Effector CD8-positive, alpha-beta T cell (primary cell): ENCODE measurements at places on chromosomes 13 and 19.

DNA sequence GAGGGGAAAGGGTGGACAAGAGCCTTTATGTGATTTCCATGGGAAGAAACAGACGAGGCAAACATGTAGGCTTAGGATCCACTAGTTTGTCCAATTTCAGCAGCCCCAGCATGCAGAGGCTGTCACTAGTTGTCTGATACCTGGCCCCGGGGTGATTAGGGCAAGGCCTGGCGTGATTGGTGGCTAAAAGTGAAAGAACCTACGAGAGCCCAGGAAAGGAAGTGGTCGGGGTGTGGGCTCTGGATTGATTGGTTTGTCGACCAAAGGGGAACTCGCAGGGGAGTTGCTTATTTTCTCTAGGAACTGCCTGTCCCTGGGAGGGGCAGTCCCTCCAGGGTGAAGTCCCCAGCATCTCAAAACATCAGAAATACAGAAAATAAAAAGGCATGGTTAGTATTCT, 64.2 kb upstream of the UQCRFS1 start:
- DNase-seq: peak; percentile 30

- DNase-seq: no peak
Measured at GRCh38 chr13:28609926-28610325, 49.0 kb upstream of the POMP start.

DNA sequence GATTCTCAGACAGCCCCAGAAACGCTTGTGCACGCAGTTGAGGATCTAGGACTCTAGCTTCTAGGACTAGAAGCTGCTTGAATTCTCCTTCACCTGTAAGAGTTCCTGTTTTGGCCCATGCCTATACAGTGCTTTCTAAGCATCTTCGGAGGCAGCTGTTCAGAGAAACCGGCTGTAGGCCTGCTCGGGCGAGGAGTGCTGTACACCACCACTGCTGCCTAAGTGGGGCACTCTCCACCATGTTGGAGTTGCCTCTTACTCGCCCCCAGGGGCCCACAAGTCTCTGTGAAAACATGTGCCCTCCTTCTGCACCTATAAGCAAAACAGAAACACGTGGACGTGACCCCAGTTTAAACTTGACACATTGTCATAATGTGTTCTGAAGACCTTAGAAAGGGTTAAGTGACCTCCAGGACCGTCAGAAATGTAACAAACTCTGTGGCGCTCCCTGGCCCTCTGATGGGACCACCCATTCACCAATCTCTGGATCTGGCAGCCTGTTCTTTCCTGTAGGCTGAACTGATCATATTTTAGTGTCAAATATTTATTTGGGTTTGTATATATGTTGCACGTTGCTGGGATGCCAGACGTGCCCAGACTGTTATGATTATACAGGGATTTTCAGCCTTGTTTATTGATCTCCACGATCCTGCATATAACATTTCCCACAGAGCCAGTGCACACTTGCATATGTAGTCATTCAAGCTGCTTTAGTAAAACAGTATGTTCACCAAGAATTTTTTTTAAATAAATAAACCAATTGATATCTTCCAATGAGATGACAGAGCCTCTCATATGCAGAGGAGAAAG, 60.8 kb downstream of the C13orf42 start:
- no peak for DNase-seq

GRCh38 chr13:67015976-67016600, 214.0 kb downstream of the PCDH9 start:
- DNase-seq: no peak

- DNase-seq: no peak
Measured at GRCh38 chr13:41054212-41054877, 7.0 kb upstream of the WBP4 start.

DNA sequence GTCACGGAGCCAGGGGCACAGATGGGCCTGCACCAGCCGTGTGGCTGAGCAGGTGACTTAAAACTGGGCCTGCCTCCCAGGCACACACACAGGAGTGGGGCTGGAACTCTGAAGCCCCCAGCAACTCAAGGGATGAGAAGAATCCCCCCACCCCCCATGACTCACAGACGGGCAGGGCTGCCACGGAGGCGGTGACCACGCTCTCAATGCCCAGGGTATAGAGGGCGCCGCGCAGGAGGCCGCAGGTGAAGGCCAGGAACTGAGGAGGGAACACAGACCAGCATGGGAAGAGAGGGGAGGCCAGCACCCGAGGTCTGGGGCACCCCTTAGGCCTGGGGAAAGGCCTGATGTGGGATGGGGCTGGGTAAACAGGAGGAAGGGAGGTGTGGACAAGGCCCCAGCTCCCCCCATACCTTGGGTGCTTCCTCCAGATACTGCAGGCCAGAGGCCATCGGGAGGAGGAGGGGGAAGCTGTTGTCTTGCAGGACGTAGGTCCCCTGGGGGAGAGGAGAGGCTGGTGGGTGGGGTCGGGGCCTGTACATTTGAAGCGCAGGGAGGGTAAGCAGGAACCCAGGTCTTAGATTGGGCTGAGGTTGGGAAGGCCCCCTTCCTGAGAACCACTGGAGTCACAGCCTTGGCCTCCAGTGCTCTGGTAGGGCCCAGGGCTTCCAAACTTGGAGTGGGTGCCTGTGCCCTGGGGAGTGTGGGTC, 3.1 kb upstream of the NKPD1 start:
- DNase-seq: no peak

DNA sequence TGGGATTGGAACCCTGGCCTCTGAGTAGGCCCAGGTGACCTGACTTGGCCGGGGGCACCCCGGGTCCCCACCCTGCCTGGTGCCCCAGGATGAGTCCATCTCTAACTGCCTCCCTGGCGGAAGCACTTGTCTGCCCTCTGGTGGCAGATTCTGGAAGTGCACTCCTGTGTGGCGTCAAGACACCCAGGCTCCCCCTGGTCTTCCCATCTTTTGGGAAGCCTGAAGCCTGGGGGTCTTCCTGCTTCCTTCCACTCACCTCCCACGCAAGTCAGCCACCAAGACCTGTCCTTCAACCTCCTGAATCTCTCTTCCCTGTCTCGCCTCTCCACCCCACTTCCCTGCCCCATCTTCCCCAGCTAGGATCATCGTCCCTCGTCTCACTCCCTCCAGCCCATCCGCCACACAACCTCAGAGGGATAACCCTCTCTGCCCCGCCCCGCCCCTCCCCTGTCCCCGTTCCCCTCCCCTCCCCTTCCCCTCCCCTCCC, 7.4 kb downstream of the RABAC1 start:
- DNase-seq: peak; percentile 86

DNA sequence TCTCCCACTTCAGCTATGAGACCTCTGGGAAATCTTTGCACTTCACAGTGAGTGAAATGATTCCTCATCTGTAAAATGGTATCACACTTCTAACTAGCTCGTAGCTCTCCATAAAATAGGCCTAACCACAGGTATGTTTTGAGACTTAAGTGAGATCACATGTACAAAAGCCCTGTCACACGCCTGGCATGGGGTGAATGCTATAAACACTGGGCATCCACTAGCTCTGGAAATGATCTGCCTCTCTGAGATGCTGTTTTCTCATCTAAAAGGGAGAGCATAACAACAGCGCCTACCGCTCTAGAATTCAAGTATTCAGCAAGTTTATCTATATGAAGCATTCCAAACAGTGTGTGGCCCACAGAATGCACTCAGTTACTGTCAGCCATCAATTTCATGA, 2.2 kb downstream of the AKT2 start:
- no peak for DNase-seq

GRCh38 chr19:16338470-16339360, 14.1 kb downstream of the KLF2 start:
- peak; percentile 13 for DNase-seq

DNA sequence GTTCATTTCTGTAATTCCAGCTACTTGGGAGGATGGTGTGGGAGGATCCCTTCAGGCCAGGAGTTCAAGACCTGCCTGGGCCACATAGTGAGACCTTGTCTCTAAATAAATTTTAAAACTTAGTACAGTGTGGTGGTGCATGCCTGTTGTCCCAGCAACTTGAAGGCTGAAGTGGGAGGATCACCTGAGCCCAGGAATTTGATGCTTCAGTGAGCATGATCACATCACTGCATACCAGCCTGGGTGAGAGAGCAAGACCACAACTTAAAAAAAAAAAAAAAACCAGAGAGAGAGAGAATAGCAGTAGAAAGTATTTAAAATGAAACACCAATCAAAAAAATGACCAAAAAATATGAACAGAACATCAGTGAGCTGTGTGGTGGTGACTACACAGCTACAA, 7.1 kb upstream of the ZNF823 start:
- DNase-seq: no peak
